ENCODE measurements at places on chromosomes 11 and 22.

GRCh38 chr11:112744041-112744440 is 217.2 kb upstream of the NCAM1 start:
- no peak for DNase-seq

- no peak for DNase-seq
These were observed 27.7 kb upstream of the RRM1 start for GRCh38 chr11:4066910-4067309.

GRCh38 chr11:31641477-31642062 is 132.0 kb downstream of the ELP4 start:
- no peak for DNase-seq

- no peak for DNase-seq
These were observed 22.0 kb upstream of the ZC3H12C start for GRCh38 chr11:110071197-110071596.

DNA sequence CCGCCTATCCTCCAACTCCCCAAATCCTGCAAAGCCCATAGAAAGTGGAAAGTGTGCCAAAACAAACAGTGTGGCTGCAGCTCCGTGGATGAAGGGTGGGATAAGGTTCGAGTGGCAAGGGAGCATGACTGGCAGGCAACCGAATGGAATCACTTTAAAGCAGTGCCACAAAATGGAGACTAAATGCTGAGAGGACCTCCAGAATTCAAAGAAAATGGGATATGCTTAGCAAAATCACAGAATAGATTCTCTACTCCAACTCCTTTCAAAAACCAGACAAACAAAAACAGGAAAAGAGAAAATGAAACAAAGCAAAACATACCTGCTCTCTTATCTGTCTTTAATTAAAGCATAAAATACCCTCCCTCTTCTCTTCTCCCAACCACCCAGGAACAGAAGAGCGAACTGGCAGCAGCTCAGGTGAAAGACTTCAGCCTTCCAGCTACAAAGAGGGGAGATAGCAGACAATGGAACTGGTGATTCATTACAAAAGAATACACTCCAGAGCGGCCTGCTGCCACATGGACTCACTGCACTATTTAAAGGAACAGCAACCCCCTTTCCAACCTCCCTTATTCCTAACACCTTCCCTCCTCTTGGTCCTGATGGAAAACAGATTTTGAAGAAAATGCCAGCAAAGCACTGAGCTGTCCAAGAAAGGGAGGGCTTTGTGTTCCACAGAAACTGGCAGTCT is 118.5 kb downstream of the APOL5 start:
- no peak for DNase-seq

GRCh38 chr11:35675901-35676610 is 13.5 kb downstream of the TRIM44 start:
- DNase-seq = no peak

DNA sequence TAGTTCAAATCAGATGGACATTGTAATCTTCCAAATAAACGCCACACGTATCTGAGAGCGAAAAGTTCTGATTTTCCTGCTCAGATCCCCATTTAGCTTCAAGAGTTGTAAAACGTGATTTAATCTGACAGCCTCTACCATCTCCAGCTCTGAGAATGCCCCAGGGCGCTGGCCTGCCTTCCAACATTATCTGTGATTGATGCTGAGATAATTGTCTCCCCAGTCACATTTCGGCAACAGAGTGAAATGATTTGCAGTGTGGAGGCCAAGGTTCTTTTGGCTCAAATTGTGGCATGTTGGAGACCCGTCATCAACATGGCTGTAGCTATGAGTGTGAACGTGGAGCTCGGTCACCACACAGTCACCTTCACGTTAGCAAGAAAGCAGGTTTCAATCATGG is 283.4 kb downstream of the BRD1 start:
- DNase-seq = no peak

DNA sequence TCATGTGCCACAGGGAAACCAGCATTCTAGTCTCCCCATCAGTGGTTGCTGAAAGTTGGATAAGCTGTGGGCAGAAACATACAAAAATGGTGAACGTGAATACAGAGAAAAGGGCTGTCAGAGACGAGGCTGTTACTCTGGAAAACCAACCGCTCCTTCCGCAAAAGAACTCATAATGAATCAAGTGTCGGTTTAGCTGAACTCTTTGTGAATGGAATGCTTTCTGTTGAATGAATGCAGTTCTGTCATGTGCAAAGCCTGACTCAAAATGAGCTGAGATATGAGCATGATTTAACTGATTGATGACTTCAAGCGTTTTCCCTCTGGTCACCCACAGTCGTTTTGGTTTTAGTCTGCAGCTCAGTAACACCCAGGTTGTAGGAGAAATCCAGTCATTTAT is 298.3 kb downstream of the ETS1 start:
- no peak for DNase-seq

DNA sequence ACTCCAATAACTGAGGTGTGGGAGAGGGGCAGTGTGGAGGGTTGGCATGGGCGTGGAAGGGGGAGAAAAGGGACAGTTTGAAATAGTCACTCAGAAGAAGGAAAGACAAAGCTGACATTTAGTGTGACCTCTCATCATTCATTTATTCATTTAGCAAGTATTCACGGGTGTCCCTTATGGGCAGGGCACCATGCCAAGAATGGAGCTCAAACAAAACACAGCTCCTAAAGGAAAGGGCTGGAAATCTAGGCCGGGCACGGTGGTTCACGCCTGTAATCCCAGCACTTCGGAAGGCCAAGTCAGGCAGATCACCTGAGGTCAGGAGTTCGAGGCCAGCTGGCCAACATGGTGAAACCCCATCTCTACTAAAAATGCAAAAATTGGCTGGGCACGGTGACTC is 19.4 kb upstream of the DGKZ start:
- no peak for DNase-seq

- no peak for DNase-seq
These were observed 21.6 kb upstream of the SUSD2 start for GRCh38 chr22:24159650-24160049.

DNA sequence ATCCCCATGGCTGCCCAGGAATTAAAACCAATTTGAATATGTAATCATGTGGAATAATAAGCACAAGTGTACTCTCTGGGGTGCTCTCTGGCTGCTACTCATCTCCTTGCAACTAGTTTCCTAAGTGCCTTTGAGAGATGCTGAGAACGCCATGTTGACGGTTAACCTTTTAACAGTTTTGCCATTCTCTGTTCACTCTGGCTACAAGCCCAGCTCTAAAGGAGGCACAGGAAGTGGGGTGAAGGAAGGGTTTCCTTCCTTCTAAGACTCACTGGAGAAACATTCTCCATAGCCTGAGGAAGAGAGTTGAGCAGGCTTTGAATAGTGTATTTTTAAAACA is 122.0 kb upstream of the ZC3H12C start:
- no peak for DNase-seq

Measured in activated T-cell treated with anti-CD3 and anti-CD28 coated beads, Interleukin-2, amount 50 U/mL, for 1 hour (primary cell).